ENCODE measurements at places on chromosomes 2 and 18.

- DNase-seq = no peak
Measured at GRCh38 chr2:41111836-41112627, 660.1 kb upstream of the SLC8A1 start.

DNA sequence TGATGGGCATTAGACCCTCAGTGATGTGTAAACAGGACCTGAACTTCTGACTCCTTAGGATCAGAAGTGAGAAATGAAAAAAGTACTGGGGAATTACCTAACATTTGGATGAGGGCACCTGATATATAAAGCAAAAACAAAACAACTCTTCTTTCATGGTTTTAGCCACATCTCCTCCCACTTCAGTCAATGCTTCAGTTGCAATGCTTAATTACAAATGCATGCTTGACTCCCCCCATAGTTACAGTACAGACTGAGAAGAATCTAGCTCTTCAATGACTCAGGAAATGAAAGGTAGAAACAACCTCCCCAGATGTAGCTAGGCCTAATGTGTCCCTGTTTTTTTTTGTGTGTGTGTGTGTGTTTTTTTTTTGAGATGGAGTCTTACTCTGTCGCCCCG is 276.8 kb upstream of the POU3F3 start:
- no peak for DNase-seq

- no peak for DNase-seq
Measured at GRCh38 chr2:166568409-166568808, 74.4 kb upstream of the SCN7A start.

- DNase-seq = no peak
Measured at GRCh38 chr2:949384-950079, 1.1 kb upstream of the SNTG2 start.

DNA sequence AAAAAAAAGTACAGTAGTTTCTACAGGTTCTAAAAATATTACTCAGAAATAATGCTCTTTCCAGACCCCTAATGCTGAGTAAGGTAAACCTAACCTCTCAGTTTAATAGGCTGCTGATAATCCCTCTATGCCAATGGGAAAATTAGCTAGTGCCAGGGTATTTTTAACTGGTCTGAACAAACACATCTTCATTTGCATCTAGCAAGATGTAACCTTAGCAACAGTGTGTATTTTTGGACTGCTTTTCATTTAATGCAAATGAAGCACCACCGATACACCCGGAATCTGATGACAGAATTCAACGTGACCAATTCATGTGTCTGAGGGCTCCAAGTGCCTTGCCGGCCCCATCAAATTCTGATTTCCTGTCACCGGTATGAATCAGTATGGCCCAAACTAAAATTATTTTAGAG is 47.4 kb upstream of the CYRIA start:
- no peak for DNase-seq

GRCh38 chr2:15684161-15685039 is 92.7 kb downstream of the DDX1 start:
- DNase-seq = no peak

GRCh38 chr2:30567317-30567716 is 120.3 kb downstream of the LCLAT1 start:
- DNase-seq = no peak

GRCh38 chr2:219274361-219274921 is 4.7 kb upstream of the DNAJB2 start:
- DNase-seq = no peak

All from activated CD4-positive, alpha-beta T cell treated with anti-CD3 and anti-CD28 coated beads, Interleukin-2, amount 50 U/mL, for 24 hours (primary cell).